ENCODE measurements at places on chromosomes 7 and 10.

GRCh38 chr10:16662923-16663322 lies 141.2 kb upstream of the C1QL3 start:
- no peak for DNase-seq

- no peak for DNase-seq
Observed at GRCh38 chr7:47480576-47481538, 101.1 kb downstream of the TNS3 start.

DNA sequence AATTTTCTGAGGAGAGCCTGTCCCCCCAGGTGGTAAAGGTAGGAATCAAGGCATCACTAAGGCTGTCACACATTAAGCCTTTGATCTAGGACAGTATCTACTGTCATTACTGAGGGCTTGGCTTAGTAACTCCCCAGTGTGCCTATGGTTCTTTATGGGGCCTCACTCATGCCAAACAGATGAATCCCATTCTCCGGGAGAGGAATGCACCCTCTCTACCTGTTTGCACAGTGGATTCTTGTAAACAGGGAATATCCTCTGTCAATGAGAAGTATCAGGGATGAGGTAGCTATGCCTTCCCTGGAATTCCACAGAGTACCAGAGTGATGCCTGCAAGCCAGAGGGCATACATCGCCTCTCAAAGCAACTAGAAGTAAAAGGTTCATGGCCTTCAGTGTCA lies 3.9 kb upstream of the CPN1 start:
- no peak for DNase-seq

GRCh38 chr7:128904381-128905197 lies 5.9 kb downstream of the KCP start:
- DNase-seq: no peak

DNA sequence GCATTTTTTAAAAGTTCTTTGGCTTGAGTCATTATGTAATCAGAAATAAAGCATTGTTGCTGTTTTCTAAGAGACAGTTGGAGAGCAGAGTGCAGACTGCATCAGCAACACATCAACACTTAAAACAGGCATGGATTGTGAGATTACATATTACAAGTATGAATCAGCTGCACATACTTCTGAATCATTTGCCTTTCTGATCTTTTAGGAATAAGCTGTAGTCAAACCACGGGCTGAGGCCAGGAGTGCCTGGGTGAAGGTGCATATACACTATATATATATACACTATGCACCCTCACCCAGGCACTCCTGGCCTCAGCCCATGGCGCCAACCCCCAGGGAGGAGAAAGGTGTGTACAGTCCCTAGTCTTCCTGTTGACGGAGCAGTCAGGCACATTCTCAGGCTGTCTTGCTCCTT lies 52.4 kb upstream of the DLX6 start:
- DNase-seq: no peak

- DNase-seq: no peak
Observed at GRCh38 chr10:88064608-88065382, 201.4 kb downstream of the PTEN start.

GRCh38 chr7:66583490-66584110 lies 45.1 kb upstream of the KCTD7 start:
- DNase-seq: no peak

DNA sequence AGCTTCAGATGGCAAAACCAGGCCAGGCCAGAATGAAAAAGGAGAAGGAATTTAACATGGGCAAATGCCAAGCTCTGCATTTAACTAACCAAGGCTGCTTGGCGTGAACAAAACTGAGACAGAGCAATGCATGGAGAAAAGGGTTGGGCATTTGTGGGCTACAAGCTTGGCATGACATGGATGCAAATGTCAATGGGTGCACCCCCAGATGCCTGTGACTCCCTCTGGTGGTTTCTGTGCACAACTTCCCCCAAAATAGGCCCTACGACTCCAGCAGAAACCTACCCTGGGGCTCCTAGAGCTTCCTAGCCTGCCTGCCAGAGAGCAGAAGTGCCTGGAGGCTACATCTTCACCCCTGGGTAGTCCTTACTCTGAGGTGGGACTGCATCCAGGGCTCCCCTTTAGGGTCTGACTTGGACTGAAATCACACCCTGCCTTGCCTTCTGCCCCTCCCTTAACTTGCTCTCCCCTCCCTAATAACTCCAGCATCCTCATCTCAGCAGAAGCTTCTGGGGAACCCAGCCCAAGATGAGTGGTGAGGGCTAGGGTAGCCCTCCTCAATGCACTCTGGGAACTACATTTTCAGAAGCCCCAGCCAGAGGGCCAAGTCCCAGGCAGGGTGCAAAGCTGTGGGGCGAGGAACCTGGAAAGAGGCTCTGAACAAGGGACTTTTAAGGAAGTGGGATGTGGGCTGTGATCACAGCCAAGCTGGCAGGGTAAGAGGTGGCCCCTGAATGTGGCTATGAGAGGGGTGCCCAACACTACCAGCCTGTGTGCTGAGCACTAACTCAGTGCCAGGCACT lies 11.3 kb downstream of the GPRIN2 start:
- no peak for DNase-seq

GRCh38 chr7:64562256-64562625 lies 630 bp downstream of the ZNF680 start:
- no peak for DNase-seq

DNA sequence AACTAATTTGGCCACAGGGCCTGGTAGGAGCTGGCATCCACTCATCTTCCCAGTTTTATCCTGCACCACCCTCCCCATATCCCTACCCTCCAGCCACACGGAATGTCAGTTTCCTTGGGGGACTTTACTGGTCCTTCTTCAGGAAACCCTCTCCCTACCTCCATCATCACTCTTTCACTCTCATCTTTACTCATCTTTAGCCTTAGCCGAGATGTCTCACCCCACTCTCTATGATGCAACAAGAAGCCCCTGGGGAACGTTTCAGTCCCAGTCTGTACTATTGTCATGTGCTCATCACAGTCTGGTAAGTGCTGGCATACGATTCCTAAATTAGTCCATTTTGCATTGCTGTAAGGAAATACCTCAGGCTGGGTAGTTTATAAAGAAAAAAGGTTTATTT lies 34.9 kb upstream of the TMEM248 start:
- no peak for DNase-seq

DNA sequence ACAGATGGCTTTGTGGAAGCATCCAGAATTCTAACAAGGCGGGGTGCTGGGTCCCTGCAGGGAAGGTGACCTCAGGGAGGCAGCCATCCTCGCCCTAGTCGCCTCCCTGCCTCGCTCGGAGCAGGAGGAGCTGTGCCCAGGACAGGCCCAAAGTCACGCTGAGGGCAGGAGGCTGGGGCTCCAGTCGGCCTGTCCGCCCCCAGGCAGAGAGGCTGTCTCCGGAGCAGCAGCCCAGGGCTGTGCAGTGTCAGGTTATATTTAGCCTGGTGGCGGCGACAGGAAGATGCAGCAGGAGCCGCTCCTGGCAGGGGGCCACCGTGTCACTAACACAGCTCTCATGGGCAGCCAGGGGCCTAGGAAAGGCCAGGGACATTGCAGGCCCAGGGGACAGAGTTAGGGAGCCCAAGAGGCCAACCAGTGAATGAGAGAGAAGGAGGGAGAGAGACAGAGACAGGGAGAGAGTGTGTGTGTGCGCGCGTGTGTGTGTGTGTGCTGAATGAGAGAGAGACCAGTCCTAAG lies 13.5 kb downstream of the KCNH2 start:
- DNase-seq: no peak

DNA sequence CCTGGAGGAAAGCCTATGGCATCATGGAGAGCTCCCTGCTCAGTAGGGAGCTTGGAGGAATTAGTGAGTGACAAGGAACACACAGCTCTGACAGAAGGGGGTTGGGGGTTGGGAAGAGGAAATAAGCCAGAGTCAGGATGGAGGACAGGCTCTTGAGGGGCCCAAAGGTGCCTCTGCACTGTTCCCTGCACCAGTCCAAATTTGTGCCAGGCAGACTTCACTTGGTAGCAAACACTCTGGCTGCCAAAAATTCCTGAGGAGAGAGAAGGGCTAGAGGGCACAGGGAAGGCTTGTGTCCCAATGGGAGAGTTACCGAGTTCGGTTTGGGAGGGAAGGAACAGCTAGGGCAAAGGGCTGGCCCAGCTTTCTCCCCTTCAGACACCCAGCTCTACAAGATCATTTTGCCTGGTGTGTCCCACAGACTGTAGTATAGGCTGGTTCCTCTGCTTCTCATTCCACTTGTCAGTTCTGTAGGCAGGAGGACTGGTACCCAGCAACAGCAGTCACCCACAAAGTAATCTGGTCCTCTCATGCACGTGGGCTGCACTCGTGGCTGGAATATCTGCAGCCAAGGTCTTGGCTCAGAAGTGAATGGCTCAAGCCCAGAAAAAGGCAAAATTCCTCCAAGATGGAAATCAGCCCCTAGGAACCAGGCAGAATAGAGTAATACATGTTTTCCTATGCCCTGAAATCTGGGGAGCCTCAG lies 8.0 kb upstream of the KCNIP2 start:
- DNase-seq: no peak

DNA sequence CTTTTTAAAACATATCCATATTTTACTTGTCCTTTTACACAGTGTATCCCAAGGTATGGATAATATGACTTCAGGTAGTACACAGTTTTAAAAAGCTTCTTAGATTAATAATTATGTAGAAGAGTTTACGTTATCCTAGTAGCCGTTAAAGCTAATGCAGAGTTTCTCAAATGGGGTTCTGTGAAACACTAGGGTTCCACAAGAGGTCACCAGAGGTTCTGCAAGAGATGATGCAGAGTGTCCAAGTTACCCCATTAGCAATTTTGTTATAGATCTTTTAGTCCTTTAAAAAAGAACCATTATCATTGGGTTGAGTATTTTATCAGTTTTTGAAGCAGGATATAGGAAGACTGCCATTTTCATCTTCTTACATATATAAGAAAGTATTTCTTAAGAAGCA lies 298.9 kb upstream of the HPS1 start:
- DNase-seq: no peak

- no peak for DNase-seq
Observed at GRCh38 chr10:124238367-124238766, 145.0 kb upstream of the CHST15 start.

DNA sequence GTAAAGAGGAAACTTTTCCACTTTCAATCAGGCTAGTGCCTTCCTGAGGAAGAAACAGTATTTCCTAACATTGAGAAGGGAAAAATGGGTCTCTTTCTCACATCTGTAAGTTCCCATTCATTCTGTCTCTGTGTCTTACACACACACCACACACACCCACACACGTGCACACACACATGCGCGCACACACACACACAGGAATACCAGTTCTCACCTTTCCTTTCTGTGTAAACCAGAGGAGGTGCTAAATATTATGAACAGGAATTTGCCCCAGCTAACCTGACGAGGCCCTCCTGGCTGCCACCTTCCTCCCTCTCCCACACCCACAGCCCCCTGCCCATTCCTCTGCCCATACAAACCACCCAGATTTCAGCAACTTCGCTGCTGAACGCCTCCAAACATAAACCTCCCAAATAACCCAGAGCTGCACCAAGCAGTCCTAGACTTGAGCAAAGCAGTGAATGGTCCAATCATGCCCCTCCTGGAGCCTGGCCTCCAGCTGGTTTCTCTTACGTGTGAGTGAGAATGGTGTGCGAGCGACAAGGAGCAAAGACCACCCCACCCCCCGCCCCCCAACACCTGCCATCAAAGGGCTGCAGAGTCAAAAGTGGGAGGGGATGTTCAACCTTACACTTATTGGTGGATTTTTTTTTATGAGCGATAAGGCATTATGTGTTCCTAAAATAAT lies 190.5 kb downstream of the HECW1 start:
- no peak for DNase-seq

DNA sequence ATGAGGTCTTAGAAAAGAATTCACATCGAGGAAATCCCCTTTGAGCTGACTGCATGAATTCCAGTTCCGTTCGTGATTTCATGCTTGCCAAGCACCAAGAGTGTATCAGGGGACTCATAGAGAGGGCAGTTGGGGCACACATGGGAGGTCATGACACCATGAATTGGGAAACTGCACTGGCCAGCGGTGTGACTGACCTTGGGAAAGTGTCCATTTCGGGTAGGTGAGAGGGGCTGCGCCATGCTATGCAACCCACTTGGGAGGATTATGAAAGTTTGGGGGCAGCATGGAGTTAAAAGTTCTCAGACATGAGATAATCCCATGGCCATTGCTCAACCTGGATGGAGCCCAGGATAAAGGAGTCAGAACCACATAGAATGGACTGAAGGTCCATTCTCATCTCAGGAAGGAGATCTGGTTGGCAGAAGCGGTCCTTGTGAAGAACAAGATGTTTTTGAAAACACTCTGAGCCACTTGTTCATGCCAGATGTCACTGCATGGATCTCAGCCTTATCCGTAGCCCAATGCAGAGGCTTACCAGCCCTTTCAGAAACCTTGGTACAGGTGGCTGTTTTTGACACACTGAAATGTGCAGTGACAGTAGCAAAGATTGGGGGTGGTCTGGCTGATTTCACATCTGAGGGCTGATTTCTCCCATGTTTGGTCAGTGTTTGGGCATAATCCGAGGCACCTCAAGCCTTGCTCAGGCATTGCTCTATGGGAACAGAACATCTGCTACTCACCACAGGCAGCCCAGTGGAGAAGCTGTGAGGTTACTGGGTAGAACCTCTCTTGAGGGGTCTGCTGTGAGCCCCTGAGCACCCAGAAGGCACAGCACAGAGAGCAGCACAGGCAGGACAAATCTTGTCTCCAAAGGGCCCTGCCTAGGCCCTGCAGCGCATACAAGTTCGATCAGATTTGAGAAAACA lies 252.3 kb downstream of the CXCL12 start:
- no peak for DNase-seq

DNA sequence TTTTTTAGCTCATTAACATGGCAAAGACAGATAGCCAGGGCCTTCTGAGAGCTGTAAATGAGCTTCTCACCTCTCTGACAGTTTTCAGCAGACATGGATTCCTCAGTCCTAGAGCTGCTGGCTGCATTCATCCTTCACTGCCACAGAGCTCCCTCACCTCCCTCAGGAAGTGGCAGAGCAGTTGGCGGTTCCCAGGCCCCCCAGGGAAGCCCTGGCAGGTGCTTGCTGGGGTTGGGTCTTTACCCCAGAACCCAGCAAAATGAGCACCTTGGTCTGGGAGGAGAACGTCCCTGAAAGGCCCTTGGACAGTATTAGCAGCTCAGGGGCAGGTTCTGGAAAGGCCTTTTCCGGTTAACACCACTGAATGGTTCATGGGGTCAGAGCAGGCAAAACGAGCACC lies 288.0 kb downstream of the PTPRN2 start:
- DNase-seq: no peak

DNA sequence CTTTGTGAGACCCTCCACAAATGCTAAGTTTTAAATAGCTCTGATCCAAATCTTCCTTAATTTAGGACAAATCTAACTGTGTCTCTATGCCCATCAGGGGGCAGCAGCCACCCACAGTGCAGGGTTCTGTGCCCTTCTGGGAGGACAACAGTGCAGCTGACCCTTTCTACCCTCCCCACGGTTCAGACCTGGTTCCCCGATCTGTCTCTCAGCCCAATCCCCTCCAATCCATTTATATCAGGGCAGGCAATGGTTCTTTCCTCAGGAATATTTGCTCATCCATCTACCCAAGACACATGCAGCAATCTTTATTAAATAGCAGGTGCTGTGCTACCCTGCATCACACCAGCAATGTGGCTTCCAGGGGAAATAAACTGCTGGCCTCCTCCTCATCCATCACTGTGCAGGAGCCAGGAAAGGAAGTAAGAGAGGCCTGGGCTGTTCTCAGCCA lies 4.0 kb upstream of the RBM28 start:
- no peak for DNase-seq

Measured in esophagus squamous epithelium (tissue), 5 donors.